ENCODE measurements at places on chromosomes 1 and 21.

DNA sequence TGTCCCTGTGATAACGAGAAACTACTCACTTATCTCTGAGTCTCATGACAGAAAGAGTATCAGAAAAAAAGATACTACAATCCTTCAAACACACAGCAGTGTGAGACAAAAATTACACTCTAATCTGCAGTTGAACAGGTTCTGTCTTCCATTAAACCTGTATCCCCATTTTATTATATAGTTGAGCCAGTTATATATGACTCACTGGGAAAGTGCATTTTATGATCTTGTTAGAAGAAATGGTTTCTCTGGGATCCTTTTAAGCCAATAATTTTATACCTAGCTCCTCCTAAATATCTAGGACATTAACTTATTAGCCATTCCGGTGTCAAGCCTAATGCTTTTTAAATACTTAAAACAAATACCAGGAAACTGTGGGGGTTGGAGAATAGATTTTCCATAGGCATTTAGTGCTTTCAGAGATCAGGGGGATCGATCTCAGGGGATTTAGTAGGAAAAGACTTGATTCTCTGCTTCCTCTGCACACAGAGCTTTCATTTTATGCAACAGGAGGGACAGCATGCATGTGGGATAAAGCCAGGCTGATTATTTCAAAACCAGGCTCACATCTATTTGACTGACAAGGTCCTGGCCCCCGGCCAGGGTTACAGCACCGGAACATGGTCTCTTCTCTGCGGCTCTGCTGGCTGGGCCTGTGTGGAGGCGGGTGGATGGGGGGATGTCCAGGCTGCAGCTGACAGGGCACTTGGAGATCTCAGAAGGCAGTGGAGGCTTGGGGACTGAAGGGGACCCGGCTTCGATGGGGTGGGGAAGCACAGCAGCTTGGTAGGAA lies 310.6 kb downstream of the DISC1 start:
- no peak for DNase-seq

DNA sequence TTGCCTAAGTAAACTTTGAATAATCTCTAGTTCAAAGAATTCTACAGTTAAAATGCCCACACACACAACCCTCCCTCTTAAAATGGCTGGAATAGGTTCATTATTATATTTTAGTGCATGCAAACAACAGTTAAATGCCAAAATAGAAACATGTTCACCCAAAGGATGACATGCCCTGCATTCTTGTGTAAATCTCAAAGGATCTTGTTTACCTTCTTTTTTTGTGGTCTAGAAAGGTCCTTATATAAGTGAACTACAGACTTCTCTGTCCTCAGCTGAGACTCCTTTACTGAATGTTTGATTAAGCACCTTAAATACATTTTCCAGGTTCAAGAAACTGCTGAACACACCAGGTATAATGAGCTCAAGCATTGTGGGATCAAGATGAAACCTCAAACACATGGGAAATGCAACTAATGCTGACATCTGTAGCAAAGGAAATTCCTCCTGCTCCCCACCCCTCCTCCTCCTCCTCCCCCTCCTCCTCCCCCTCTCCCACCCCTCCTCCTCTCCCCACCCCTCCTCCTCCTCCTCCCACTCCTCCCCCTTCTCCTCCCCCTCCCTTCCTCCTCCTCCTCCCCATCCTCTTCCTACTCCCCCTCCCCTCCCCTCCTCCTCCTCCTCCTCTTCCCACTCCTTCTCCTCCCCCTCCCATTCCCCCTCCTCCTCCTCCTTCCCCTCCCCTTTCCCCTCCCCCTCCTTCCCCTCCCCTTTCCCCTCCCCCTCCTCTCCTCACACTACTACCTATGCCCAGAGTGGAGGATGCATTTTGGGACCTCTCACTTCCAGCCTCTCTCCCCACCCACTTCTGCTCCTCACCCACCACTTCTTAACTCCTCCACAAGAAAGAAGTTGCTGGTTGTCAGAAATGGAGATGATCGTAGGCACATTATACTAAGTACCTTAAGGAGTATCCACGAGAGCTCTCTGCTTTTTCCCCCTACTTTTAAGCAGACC lies 233.9 kb downstream of the MRPL39 start:
- DNase-seq: peak; percentile 15

DNA sequence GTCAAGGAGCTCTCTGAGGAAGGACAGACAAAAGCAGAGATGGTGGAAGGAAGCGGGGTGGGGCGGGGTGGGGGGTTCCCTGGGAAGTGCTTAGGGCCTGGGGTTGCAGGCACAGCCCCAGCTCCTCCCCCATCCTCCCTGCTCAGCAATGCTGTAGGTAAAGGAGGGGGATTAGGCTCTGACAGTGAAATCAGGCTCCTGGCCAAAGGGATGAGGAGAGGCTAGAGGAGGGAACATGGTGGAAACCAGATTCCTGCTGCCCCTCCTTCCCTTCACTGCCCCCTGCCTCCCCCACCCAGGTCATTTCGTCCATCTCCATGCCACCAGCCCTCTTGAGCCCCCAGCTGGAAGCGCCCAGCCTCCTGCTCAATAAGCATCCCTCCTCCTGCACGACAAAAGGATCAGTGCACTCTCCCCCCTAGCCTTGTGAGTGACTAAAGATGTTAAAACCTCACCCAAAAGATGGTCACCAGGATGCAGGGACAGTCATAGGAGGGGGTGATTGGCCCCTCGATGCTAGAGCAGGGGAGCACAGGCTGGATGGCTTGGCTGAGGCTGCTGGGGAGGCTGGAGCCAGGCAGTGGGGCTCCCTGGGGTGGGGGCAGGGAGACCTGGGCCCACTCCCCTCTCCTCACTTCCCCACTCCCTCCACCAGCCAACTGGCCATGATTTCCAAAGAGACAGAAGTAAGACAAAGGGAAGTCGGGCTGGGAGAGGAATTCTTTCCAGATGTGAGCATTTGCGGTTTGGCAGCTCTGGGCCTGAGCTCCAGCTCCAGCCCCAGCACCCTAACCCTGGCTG lies 2.2 kb upstream of the CRABP2 start:
- DNase-seq: no peak

GRCh38 chr1:208538078-208538477 lies 293.9 kb upstream of the PLXNA2 start:
- no peak for DNase-seq

DNA sequence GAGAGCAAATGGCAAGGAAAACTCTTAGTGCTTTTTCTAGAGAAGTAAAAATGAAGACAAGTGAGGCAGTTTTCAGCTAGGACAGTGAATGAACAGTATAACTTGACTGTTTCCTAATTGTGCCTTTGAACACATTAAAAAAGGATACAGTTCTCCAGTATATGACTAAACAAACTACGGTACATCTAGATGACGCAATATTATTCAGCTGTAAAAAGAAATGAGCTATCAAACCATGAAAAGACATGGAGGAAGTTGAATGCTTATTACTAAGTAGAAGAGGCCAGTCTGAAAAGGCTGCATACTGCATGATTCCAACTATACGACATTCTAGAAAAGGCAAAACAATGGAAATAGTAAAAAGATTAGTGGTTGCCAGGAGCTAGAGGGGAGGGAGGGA lies 206.3 kb downstream of the SIPA1L2 start:
- no peak for DNase-seq

DNA sequence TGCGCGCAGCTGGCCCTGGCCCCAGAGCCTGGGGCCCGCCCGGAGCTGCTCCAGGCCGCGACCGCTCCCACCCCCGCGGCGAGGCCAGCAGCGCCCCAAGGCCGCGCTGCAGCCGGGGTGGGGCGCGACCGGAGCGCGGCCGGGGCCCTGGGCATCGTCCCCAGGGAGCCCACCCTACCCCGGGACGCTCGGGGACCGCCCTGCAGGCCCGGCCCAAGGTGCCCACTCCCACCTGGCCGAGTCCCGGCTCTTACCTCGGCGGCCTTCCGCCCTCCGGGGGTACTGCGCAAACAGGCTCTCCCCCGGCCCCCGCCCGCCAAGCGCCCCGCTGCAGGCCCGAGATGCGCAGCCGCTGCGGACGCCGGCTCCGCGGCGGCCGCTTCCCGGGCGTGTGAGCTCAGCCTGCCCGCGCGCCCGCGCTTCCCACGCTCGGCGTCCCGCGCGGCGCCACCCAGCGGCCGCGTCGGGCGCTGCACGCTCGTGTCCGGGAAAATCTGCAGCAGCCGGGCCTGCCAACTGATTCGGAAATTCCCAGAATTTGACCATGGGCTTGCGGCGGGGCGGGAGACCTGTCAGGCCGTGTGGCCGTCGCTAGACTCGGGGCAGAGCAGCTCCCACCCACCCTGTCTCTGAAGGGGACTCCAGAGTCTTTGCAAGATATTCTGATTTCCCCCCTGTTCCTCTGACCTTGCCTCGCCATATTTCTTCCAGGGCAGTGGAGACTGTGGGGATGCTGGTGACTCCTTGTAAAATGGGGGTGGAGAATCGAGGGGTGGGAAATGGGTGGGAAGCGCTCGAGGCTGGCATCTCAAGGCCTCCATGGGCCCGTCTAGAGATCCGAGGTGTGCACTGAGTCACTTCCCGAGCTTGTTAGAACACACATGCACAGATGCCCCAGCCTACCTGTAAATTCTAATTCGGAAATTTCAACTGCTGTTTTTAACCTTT lies 41.9 kb downstream of the CD34 start:
- DNase-seq: no peak

GRCh38 chr1:113027007-113027406 lies 46.0 kb upstream of the LRIG2 start:
- no peak for DNase-seq

- DNase-seq: no peak
These were observed 59.9 kb downstream of the PLXNA2 start for GRCh38 chr1:208183977-208184911.

GRCh38 chr1:68232289-68233148 lies at the start of gene WLS:
Gene WLS (minus strand): TSS chr1:68232523. CDS start chr1:68232299, 224 bp downstream.
- DNase-seq: peak; percentile 42

DNA sequence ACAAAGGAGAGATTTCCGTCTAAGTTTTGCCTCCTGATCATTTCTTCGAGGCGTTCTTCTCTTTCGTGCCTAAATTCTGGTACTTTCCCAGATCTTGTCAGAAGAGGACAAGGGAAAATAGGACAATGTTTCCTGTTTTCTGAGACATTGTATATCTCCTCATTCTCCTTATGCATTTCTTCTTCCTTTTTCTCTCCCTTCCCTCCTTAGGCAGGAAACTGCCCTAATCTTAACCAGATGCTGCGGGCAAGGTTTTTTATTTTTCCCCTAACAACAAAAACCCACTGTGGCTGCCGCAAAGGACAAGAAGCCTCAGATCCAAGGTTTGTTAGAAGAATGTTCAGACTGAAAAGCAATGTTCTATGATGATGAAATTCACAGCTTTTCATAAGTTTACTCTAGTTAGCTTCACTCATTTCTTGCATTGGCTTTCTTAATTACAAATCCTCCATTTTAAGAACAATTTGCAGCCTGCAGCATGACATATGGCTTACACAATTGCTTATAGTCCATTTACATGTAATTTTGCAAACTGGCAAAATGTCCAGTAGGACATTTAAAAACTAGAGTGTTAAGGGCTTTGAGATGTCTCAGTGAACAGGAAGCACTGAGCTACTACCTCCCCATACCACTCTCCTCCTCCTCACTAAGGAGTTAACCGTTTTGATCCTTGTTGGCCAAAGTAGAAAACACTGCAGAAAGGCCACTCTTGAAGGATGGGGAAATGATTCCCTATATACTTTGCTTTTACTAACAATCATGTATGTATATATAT lies 624 bp downstream of the CTSK start:
- no peak for DNase-seq

GRCh38 chr1:206145771-206146290 lies 28.6 kb upstream of the AVPR1B start:
- no peak for DNase-seq

- no peak for DNase-seq
These were observed 38.2 kb upstream of the KCND3 start for GRCh38 chr1:112027696-112028095.

GRCh38 chr1:13757693-13758092 lies 57.7 kb downstream of the PRDM2 start:
- no peak for DNase-seq

DNA sequence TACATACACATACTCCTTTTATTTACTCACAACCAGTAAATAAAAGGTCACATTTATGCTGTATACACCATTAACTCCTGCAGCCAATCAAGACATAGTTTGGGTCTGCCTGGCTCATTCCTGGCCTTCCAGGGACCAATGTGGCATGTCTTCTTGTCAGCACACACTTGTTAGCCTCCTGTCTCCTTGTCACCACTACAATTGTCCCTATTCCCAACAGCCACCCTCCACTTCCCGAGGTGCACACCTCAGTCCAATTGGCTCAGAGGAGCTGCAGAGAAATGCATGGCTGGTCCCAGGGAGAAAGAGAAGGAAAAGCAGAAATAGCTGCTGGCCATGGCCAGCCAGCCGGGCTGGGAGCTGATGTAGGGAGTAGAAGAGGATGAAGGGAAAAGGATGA lies 116.9 kb downstream of the PLXNA2 start:
- no peak for DNase-seq

GRCh38 chr1:229155472-229155871 lies 115.4 kb upstream of the RAB4A start:
- DNase-seq: no peak

GRCh38 chr1:38598118-38598517 lies 261.5 kb downstream of the RRAGC start:
- DNase-seq: no peak

GRCh38 chr1:150234309-150234565 lies 1.7 kb downstream of the ANP32E start:
- no peak for DNase-seq

GRCh38 chr1:45895406-45895805 lies 92.0 kb downstream of the MAST2 start:
- no peak for DNase-seq

DNA sequence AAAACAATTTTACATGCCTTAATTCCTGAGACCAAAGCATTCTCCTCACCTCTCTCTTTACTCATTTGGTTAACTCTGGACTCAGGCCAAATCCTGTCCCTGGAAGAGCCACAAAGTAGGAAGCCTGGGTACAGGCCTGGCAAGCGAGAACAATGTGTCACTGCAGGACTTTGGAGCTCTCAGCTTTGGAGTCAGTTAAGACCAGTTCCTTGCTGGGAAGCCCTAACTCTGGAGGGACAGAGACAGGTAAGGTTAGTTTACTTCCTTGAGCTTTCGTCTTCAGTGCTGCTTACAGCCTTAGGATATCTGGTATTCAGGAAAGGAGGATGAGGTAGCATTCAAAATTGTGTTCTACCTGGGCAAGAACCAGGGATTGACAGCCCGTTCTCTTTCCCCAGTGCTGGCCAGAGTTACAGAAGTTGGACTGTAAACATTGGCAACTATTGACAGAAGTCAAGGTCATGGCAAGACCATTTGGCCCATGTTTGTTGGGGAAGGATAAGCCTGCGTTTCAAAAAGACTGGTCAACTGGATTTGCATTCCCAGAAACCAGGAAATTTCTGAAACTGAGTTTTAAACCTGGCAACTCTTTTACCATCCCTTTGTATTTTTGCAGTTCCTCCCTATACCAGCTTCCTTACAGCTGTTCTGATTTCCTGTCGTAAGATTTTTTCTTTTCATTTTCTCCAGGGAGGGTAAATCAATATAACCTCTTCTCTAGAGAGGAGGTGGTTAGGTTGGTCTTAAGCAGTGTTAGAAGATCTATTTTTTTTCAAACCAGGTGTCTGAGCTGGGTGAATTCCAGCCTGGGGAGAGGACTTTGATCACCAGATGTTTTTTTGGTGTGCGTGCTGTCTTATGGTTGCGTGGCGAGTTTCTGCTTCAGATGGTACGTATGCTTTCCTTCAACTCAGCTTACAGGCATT lies at the start of gene C4BPB:
Gene C4BPB, plus strand, starts transcription at position 160 of the 926 bp plus-strand sequence. Its CDS starts 672 bp downstream, at position 832.
- no peak for DNase-seq

- no peak for DNase-seq
These were observed 108.3 kb upstream of the USH2A start for GRCh38 chr1:216531263-216532239.
